ENCODE measurements at places on chromosomes 7 and 10.

DNA sequence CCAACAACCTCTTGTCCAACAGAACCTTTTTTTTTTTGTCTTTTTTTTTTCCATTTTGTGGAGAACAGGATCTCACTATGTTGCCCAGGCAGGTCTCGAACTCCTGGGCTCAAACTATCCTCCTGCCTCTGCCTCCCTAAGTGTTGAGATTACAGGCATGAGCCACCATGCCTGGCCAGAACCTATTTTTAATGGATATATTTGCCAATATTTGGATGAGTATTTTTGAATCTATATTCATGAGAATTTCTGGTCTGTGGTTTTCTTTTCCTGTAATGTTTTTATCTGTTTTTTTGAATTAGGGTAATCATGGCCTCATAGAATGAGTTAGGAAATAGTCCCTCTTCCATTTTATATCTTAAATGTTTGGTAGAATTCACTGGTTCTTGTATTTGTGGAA is 70.4 kb upstream of the RET start:
- no peak overlapping the region for H3K4me3 ChIP-seq
- H3K36me3 ChIP-seq, result no peaks in the 10 kb centered on the region
- no peaks in the 10 kb centered on the region for H3K4me1 ChIP-seq
- no peak for DNase-seq
- H3K27me3 ChIP-seq, result no peaks in the 10 kb centered on the region

- H3K4me3 ChIP-seq, result no peak overlapping the region
- no peak for DNase-seq
- H3K36me3 ChIP-seq, result no peaks in the 10 kb centered on the region
- peaks cover 14% of the 10 kb centered on the region for H3K4me1 ChIP-seq
Measured at GRCh38 chr10:93386631-93387369, 95.3 kb downstream of the MYOF start.

DNA sequence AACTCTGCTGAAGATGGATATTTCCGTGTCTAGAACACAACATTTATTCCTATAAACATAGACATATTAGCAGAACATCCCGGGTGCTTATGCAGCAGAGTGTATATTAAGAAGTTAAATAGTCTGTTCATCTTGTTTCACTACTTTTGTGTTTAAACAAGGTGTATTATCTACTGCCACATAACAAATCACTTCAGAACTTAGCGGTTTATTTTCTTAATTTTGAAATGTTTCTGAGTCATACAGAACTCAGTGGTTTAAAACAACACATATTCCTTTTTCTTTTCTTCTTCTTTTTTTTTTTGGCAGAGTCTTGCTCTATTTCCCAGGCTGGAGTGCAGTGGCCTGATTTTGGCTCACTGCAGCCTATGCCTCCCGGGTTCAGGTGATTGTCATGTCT is 25.8 kb downstream of the DENND10 start:
- H3K27ac ChIP-seq, result no peak overlapping the region
- H3K4me3 ChIP-seq, result no peak overlapping the region
- H3K36me3 ChIP-seq, result peaks cover 25% of the 10 kb centered on the region
- H3K27me3 ChIP-seq, result no peaks in the 10 kb centered on the region
- no peaks in the 10 kb centered on the region for H3K4me1 ChIP-seq

- no peaks in the 10 kb centered on the region for H3K36me3 ChIP-seq
- peak overlapping the region; percentile 65 for H3K4me3 ChIP-seq
- no peak overlapping the region for H3K27ac ChIP-seq
Measured at GRCh38 chr7:128405471-128406313, 4.1 kb downstream of the IMPDH1 start.

DNA sequence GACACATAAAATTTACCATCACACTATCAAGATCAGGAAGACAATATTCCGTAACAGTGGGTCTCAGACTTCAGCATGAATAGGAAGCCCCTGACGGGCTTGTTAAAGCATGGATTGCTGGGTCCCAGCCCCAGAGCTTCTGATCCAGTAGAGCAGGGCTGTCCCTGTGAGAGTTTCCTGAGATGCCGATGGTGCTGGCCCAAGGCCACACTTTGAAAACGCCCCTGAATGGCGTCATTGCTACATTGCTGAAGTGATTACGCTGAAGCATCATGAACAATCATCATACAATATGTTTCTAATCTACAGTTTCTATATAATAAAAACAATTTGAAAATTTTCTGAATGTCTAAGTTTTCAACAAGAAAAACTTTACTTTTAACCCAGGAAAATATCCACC is 38.0 kb upstream of the TMEM72 start:
- H3K36me3 ChIP-seq, result no peaks in the 10 kb centered on the region
- no peaks in the 10 kb centered on the region for H3K4me1 ChIP-seq
- no peak for DNase-seq
- H3K27me3 ChIP-seq, result no peaks in the 10 kb centered on the region
- no peak overlapping the region for H3K27ac ChIP-seq

GRCh38 chr7:115088893-115089292 is 167.0 kb downstream of the MDFIC start:
- no peak overlapping the region for H3K4me3 ChIP-seq
- H3K36me3 ChIP-seq, result no peaks in the 10 kb centered on the region
- DNase-seq, result no peak
- H3K4me1 ChIP-seq, result peaks cover 12% of the 10 kb centered on the region
- no peak overlapping the region for H3K27ac ChIP-seq
